ENCODE measurements at places on chromosomes 7 and 10.

- no peak for DNase-seq
Measured at GRCh38 chr7:108286290-108286904, 156.2 kb upstream of the LAMB4 start.

DNA sequence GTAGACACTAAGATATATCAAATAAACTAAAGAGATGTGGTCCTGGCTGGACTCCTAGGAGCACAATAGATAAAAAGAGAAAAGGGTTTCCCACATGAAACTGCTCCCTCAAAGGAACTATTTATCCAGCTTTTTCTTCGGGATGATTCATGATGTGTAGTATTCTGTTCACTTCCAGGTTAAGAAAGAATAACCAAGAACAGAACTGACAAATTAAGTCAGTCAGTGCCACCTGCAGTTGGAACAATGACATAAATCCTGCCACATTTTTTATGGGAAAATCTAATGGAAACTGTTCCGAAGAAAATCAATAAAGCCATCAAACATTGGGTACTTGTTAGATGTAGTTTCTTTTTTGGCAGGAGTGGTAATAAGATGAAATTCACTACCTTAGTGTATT lies 87.1 kb downstream of the POLR1F start:
- DNase-seq = no peak

DNA sequence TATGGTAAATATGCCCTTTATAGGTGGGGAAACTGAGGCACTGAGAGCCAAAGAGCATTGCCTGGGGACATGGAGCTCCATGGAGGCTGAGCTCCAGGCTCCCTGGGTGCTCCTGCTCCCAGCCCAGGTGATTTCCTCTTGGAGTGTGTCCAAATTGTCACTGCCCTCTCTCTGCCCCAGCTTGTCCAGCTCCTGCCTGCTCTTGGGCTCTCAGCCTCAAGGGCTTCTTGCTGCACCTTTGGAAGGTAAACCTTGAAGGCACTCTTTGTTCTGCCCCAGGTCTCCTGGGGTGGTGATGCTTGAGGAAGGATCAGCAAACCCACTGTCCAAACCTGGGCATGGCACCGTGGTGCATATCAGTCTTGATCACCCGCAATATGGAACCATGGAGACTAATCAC lies 166.1 kb downstream of the RPS24 start:
- no peak for DNase-seq

- DNase-seq = no peak
Measured at GRCh38 chr10:30358206-30358605, 9.1 kb upstream of the MTPAP start.

DNA sequence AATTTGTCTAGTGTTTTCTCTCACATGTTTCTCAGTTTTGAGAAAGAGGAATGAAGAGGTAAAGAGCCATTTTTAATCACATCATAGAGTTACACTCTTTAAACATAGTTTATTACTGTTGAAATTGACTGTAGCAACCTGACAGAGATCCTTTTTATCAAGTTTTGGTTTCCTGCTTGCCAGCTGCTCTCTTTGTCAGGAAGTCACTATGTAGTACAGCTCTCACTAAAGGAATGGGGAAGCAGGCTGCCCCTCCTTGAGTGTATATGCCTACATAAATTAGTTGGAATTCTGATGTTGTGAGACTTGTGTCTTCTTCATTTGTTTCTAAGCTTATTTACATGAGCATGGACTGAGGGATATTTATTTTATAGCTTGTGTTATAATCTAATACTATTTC lies 1274.0 kb upstream of the CELF2 start:
- DNase-seq = no peak

- no peak for DNase-seq
Measured at GRCh38 chr10:118764195-118764594, 9.4 kb upstream of the CACUL1 start.

Data from T-helper 17 cell (primary cell).